ENCODE measurements at places on chromosomes 12 and 14.
A peak's percentile ranks its signal among the peaks of the same experiment; 100 is the strongest.

- DNase-seq: no peak
Measured at GRCh38 chr12:26370098-26370497, 174.7 kb downstream of the SSPN start.

DNA sequence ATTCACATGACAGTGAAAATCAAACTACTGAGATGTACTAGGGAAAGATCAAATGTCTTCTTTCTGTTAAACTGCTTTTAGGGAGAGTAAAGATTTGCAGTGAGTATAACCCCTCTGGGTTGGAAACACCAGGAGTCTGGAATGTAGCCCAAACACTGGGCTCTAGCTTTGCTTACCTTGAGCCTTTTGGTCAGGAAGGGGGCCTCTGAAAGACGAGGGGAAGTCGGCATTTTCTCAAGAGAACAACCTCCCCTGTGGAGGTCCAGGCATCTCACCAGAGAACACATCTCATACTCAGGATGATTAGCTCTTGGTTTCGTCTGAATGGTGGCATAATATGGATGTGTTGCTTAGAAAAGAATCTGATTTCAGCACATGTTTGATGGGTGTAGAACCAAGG is 169.0 kb downstream of the ZFP36L1 start:
- DNase-seq: no peak

DNA sequence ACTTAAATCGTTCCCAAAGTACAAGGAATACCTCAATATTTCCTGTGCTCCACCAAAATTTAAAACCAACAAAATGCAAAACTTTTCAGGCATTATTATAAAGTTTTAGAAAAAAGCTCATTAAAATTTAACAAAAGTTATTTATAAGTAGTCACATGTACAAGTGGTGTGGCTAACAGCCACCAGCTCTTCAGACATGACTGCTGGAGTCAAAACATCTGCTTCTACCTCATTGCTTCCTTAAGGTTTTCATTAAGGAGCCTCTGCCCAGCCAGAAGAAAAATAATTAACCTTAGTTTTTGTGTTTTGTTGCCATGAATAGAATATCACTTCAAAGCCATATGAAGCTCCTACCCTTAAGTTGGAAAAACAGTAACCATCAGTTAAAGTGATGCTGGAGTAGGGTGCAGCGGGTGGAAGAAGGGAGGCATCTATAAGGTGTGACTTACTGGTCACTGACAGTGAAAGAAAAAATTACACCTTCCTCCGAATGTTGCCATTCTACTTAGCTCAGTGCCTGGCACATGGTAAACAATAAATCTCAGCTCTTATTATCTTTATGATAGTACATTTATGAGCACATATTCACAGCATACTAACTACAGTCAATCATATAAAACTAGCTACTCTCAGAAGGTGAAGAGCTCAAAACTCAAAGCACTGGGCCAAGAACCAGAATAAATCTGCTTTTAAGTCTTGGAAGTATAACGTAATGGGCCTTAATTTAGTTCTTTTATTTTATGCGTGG is 57.7 kb downstream of the GALC start:
- no peak for DNase-seq

GRCh38 chr14:101474563-101475455 is 86.5 kb upstream of the DIO3 start:
- no peak for DNase-seq

DNA sequence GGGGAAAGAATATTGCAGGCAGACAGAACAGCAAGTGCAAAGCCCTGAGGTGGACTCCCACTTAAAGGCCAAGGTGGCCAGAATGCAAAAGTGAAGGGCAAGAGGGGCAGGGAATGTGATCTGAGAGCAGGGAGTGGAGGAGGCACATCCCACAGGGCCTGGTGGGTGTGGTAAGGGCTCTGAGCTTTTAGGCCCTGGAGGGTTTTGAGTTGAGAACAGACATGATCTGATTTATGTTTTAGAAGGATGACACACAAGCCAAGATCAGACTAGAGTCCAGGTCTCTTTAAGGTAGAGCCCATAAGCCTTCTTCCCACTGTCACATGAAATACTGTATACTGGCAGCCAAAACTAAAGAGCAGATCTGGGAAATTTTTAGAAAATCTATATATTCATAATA is 162.5 kb downstream of the SLC38A4 start:
- no peak for DNase-seq

- no peak for DNase-seq
Measured at GRCh38 chr14:80150301-80150700, 61.0 kb downstream of the DIO2 start.

GRCh38 chr14:81464253-81465002 is 64.3 kb upstream of the STON2 start:
- DNase-seq: peak; percentile 67

- no peak for DNase-seq
Measured at GRCh38 chr12:64826234-64826633, 1.8 kb downstream of the TBC1D30 start.

DNA sequence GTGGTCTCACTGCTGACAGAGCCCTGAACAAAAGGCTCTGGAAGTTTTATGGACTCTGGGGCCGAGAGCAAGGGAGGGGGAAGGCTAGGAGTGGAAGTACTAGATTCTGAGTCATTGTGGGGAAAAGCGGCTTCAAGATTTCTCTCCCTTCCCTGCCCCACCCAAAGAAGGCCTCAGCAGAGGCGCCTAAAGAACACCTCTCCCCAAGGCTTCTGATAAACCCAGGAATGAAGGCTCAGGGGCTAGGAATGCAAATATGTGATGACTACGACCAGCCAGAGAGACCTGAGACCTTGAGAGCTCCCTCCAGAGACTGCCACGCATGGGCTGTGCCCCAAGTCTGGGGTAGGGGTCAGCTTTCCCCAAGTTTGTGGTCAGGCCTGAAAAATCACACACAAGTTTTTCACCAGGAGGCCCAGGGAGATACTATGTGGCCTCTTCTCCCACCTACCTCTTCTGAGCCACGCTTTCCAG is 130.7 kb upstream of the HIF1A start:
- no peak for DNase-seq

- DNase-seq: no peak
Measured at GRCh38 chr12:92362126-92362525, 216.5 kb upstream of the BTG1 start.

GRCh38 chr14:32596390-32596789 is 267.3 kb downstream of the AKAP6 start:
- DNase-seq: no peak

GRCh38 chr14:59483363-59483762 is 845 bp downstream of the L3HYPDH start:
- DNase-seq: no peak

- no peak for DNase-seq
Measured at GRCh38 chr12:124761871-124762270, 101.8 kb downstream of the SCARB1 start.

DNA sequence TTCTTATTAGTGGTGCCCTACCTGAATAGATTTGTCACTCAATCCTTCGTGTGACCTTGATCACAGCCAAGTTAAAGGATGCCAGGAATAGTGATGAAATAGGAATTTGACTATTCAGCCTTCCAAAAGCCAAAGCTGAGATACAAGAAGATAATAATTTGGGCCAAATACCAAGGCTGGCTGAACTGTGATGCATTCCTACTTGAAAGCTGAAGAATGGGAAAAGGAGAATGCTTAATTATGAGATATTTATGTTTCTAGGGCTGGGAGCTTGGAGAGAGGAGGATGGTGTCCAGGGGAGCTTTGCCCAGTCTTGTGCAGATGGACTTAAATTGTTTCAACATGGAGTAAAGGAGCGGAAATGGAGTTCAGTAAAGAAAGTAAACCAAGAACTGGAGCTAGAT is 5.2 kb downstream of the RNASE7 start:
- DNase-seq: no peak

- no peak for DNase-seq
Measured at GRCh38 chr12:76083246-76083903, 1.1 kb downstream of the NAP1L1 start.

DNA sequence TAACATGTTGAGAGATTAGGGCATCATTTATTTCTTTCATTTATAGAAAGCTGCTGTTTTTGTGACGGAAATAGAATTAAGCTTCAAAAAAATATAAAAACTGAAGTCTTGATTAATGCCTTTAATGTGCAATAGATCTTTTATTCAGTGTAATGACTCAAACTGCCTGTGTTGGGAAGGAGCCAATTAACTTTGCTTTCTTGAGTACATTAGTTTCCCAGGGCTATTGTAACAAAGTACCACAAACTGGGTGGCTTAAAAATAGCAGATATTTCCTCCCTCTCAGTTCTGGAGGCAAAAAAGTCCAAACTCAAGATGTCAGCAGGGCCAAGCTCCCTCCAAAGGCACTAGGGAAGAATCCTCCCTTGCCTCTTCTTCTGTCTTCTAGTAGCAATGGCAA is 36.6 kb downstream of the EID3 start:
- no peak for DNase-seq

GRCh38 chr14:90519262-90519920 is 122.6 kb downstream of the CALM1 start:
- DNase-seq: no peak

- no peak for DNase-seq
Measured at GRCh38 chr14:77872983-77873382, 73.1 kb downstream of the ADCK1 start.

- DNase-seq: no peak
Measured at GRCh38 chr12:112488257-112488876, 69.6 kb downstream of the PTPN11 start.

DNA sequence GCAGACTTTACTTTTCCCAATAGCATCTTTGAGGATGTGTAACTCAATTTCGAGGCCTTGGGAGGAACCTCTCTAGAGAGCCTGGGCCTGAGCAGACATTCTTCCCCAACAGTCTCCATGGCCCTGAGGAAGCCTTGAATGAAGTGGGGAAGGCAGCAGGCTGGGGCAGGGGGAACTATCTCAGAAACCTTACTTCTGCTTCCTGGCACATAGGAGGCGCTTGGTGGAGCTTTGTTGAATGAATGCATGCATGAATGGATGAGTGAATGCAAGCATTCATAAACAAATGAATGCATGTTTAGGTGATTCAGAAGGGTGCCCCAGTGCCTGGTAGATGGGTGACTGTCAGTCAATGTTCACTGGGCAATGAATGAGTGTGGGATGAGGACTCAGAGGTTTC is 58.3 kb downstream of the GALNT16 start:
- no peak for DNase-seq
